AG09309 (cell line): ENCODE measurements at places on chromosomes 7 and 10.

DNA sequence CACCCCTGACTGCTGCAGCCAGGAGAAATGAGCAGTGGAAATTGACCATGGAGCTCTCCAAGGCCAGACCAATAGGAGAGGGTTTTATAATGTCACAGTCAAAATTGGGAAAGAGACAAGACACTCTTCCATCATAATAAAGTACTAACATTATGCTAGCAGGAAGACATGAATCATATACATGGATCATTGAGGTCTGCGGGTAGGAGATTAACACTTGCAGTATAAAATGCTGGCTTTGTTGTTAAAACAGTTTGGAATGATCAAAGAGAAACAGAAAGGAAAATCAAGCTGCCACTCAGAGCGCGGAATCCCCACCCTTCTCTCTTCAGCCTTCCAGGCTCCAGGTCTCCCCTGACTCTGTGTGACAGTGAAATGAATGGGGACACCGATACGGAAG, 53.4 kb upstream of the CALN1 start:
- DNase-seq, result no peak

DNA sequence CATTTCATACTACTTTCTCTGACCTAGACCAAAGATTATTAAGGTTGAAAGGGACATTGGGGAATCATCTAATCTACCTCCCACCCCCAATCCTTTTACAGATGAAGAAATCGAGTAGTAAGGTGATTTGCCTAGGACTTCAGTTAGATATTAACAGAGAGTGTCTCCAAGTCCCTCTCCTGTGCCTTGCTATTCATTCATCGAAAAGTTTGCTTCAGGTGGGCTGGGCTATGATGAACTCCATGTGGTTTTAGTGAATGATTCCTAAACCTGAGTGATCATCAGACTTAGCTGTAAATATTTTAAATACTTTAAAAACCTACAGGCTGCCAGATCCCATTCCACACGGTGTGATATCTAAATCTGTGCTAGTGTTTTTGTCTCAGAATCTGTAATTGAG, 259.4 kb upstream of the SORCS1 start:
- no peak for DNase-seq

DNA sequence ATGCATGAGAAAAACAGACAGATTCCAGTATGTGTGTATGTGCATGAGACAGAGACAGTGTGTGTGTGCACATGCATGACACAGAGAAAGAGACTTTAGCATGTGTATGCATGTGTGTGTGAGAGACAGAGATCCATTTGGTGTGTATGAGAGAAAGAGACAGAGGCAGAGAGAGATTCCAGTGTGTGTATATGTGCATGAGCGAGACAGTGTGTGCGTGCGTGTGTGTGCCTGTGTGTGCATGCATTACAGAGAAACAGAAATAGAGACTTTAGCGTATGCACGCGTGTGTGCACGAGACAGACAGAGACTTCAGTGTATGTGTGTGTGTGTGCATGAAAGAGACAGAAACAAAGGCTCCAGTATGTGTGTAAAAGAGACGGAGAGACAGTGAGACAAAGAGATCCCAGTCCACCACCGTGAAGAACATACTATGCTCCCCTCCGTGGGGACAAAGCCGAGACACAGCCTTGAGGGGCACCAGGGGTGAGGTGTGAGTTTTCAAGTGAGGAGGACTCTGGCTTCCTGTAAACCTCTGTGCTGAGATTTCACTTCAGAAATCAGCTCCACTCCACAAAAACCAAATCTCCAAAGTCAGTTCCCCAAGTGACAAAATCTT, 188.9 kb downstream of the GRID1 start:
- DNase-seq, result no peak

DNA sequence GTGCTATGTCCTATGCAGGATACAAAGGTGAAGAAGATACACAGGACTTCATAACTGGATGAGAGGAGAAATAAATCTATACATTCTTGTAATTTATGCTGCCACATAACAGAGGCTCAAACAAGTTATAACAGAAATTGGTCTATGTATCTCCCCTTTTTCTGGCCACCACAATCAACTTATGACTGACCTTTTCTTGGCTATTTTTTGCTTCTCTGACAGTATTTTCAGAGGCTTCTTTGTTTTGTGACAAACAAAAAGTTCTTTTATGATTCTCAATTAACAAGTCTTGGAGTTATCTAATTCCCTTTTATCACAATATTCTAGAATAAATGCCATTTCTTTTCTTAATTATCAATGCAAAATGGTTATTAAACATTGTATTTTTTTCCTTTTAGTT, 953.0 kb upstream of the ZWINT start:
- no peak for DNase-seq

DNA sequence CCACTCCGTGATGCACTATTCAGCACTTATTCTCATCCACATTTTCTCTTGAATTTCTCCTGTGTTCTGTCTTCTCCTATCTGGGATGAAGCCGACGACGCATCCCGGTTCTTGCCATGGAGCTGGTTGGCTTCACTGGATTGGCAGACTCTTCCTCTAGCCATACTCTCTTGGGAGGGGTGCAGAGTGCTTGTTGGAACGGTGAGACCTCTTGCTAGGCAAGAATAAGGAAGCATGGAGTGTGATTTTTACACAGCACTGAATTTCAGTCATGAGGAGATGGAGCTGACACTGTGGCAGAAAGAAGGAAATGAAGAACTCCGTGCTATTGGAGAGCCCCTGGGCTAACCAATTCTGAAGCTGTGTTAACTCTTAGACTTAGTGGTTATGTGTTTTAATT, 28.2 kb upstream of the ZNF32 start:
- DNase-seq, result no peak
